HL-60 (cell line): ENCODE measurements at places on chromosomes 3 and 15.

- DNase-seq: no peak
Measured at GRCh38 chr3:9100513-9100894, 137.2 kb upstream of the RAD18 start.

DNA sequence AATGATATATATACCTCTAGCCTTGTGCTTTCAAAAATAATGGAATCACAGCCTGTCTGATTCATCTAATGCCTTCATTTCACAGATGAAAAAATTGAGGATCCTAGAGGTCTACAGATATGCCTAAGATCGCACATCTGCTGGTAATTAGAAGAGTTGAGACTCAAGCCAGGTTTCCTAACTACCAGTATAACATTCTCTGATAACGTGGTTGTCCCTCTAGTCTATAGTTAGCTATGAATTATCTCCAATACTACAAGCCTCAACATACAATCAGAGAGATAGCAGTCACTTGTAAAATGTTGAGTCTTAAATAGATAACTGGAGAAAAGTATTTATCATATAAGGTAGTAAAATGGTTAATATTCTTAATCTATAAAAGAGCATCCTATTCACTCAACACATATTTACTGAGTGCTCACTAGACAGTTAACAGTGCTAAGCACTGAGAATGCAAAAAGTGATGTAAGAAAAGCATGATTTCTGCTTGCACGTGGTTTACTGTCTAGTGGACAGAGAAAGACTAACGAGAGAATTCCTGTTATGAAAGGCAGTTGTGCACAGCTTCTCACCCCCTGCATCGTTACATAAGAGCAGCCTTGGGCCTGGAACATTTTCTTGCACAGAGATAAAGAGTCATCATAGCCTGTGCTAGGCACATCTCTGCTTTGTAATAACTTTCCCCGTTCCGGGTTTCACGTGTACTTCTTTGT, 4.9 kb upstream of the ENTPD3 start:
- DNase-seq: no peak

DNA sequence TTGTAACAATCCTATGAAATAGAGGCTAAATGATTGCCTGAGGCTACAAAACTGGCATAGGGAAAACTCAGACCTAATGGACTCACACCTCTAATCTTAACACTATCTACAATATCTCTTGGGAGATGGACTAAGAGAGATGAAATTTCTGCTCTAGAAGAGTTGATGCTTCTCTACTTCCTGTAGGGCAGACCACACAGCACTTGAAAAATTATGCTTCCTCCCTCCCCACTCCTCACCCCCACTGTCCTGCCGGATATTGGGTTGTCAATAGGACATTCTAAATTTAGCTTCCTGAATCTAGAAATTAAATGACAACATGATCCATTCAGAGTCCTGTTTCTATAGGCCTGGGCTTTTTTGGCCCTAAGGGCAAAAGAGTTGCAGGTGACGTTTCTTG, 295.6 kb downstream of the GAP43 start:
- DNase-seq: no peak

- no peak for DNase-seq
Measured at GRCh38 chr3:52325686-52326085, 9.6 kb downstream of the DNAH1 start.

DNA sequence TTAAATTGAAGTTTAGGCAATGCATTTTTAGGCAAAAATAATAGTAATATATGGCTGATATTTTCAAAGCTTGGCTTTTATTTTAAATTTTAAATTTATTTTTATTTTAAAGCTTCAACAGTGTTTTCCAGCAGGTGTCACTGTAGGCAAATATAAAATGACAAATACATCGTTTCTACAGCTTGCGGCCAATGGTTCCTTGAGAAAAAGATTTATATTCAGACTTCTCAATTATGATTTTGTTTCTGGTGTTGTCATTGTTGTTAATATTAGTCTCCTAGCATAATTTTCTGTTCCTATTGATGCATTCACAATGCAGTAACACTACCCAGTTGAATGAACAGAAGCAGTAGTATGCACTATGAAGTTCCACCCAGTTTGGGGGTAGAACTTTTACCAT, 220.7 kb upstream of the DNAJC19 start:
- DNase-seq: no peak

- DNase-seq: no peak
Measured at GRCh38 chr3:100525753-100526612, 33.6 kb downstream of the TMEM45A start.

DNA sequence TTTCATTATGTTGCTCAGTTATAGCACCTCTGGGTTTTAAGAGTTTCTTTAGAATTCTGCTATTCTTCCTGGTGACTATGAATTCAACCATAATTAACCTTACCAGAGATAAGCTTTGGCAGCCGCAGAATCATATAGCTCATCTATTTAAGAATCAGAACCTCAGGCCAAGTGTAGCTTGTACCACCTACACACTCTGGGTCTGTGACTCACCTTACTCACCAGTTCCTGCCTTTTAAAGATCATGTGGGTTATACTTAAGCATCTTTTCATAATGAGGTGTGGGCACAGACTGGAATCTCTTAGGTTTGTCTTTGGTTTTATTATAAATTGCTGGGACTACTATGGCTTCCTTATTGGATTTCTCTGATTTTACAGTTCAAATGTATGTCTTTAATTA, 21.9 kb downstream of the CDV3 start:
- no peak for DNase-seq

DNA sequence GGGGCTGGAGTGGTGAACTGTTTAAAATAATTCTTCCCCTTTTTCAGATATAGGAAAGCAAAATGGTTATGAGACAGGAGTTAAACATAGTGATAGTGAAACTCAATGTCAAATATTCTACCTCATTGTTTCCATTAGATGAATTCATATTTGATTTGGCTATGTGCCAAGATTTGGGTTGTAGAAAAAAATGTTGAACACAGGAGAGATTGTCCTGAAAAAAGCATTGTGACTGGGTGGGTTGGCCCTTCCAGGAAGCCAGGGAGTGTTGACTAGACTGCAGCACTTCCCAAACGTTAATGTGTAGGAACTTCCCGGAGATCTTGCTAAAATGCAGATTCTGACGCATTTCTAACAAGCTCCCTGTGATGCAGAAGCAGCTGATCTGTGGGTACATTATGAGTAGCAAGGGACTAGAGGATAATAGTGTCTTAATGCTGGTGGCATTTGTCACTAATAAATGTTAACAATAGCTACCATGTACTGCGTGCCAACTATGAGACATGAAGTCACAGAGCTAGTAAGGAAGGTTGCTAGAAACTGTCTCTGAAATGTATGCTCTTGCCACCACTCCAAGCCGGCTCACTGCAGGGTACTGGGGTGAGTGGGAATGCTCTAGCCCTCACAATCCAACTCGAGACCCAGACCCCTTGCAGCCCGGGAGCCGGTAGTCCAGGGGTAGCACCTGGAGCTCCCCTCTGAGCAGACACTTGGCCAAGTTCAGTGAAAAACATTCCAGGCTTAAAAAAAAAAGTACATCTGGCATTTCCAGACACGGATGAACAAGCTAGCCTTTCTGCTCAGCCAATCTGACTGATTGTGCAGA, 120.6 kb downstream of the CD47 start:
- DNase-seq: no peak

DNA sequence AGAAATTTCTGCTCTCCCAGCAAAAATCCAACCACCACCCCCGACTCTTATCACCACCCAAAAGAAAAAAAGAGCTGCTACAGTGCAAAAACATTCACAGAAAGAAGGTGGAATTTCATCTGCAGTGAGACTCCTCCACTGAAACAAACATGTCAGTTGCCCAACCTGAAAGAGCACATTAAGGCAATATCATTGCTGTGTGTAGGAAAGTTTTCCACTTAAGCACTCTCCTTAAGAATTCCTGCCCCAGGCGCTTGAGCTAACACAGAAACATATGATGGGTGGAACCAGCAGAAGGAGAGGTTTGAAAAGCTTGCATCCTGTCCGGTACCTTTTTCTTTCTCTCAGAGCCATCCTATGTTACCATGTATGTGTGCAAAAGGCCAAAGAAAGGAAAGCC, 200.8 kb upstream of the GADL1 start:
- no peak for DNase-seq

DNA sequence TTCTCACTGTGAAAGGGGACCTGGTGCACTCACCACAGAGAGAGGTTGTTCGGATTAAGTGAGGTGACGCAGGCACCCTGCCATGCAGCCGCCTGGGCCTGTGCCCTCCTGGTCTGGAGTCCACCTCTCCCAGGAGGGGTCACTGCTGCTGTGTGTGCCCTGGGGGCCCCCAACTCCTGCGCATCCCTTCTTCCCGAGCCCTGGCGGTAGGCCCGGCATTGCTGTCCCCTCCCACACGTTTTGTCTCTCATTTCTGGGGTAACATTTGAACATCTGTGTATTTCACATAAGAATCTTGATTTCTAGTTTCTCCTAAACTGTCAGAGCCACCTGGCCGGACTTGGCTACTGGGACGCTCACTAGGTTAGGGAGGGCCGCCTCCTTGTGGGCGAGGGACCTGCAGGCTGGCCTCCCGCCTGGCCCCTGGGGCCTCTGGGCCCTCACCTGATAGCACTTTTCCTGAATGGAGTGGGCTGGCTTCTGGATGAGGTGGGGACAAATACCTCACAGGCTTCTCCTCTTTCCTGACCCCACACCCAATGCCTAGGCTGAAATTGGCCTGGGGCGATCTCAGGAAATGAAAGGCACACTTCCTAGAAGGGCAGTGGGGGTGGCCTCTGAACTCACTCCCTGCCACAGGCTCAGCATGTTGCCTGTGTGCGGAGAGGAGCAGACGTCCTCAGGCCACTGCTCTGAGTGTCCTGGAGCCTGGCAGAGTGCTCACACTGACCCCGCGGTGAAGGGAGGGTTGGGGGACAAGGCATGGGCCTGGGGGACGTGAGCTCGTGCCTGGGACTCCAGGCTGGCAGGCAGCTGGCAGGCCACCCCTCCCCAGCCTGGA, 104.2 kb upstream of the PRR23E start:
- no peak for DNase-seq

DNA sequence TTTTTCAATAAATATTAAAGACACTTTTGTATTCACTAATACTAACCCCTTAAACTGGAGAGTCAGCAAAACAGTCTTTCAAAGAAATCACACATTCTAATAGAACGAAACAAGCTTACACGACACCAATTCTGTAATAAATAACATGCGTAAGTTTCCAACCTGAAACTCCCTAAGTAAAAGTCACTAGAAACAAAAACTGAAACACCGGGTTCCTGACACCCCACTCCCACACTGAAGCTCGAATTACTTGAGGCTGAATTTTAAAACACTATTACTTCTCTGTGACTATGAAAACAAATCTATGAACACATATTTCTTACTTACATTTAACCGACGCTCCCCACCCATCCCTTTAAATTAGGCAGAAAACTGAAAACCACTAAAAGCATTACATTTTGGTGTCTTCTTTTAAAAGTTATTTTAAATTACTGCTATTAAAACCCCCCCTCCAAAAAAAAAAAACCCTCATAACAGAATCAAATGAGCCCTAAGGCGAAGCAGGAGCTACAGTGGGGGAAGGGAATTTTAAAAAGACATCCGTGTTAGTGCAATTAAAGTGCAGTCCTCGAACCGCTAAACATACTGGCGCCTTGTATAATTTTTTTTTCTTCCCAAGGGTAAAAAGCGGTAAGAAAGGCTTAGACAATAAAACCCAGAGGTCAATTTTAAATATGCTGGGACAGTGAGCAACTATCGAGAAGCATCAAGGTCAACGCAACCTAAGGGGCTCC, 878 bp downstream of the SPPL2A start:
- no peak for DNase-seq

DNA sequence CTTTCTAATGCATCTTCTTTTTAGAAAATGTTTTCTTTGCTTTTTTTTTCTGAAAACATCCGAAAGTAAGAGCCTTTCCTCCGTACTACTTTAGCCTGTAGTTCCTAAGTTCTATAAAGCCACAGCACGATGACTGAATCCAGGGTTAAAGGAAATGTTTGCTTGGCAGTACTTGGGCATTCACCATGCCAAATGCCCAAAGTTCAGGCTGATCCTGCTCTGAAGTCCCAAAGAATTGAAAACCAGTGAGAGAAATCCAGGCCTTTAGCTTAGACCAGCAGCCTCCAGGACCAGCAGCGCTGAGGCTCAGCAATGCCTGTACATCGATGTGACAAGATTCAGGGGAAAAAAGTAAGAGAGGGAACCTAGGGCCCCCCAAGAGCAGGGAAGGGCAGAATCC, 35.1 kb downstream of the CCK start:
- no peak for DNase-seq

GRCh38 chr15:90497376-90497775, 32.3 kb upstream of the CRTC3 start:
- no peak for DNase-seq

DNA sequence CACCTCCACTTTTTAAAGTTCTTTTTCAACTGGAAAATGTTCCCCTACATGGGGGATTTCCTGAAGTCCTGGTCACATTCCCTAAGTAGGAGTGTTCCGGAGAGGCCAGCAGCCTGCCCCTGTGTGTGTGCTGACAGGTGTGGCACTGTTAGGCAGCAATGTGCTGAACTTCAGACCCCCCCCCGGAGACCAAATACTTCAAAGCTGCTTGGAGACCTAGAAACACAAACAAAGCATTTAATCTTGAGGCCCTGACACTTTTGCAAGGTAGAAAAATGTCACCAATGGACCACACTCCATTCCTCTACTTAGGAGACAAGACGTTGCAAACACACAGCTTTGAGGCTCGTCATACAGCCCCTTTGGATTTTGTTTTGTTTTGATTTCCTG, 259.6 kb upstream of the CTNNB1 start:
- DNase-seq: no peak

DNA sequence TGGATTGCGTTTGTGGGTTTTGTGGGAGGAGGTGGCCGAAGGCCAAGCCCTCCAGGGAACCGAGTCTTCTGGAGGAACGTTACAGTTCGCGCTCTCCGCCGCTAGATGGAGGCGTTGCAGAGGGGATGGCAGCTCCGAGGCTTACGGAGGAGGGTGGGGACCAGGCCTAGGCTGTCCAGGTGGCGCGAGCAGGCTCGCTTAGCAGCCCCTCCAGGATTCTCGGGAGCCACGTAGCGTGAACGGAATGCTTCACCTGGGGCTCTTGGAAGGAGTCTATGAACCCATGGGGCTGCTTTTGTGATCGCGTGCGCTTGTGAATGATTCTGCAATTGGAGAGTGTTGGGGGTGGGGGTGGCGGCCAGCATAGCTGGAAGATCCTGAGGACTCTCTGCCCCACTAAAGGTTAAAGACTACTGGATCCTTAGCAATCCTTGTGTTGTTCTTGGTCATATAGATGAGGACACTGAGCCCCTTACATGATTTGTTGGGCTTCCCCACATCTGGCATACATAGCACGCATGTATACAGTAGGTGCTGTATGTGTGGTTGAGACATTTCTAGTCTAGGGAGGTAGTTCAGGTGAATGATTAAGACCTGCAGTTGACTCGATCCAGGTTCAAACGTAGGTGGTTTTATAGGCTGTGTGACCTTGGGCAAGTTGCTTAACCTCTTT, 25.7 kb downstream of the FAM3D start:
- peak; percentile 49 for DNase-seq

DNA sequence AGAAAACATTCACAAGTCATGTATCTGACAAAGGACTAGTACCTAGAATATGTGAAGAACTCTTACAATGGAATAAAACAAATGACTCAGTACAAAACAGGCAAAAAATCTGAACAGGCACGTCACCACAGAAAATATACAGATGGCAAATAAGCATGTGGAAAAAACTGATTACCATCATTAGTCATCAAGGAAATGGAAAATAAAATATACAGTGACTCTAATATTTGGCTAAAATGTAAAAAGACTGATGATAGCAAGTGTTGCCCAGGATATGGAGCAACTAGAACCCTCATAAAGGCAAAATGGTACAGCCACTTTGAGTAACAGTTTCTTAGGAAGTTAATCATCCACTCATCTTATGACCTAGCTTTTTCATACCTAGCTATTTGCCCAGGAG, 95.8 kb upstream of the ABHD17C start:
- DNase-seq: no peak

- DNase-seq: no peak
Measured at GRCh38 chr15:69288531-69289341, 10.0 kb upstream of the PAQR5 start.
